CD4-positive, alpha-beta T cell treated with Interferon gamma for 1 hour (primary cell): ENCODE measurements at places on chromosomes 3 and 15.

GRCh38 chr3:128973988-128974564 lies 19.8 kb downstream of the CFAP92 start:
- DNase-seq = no peak

DNA sequence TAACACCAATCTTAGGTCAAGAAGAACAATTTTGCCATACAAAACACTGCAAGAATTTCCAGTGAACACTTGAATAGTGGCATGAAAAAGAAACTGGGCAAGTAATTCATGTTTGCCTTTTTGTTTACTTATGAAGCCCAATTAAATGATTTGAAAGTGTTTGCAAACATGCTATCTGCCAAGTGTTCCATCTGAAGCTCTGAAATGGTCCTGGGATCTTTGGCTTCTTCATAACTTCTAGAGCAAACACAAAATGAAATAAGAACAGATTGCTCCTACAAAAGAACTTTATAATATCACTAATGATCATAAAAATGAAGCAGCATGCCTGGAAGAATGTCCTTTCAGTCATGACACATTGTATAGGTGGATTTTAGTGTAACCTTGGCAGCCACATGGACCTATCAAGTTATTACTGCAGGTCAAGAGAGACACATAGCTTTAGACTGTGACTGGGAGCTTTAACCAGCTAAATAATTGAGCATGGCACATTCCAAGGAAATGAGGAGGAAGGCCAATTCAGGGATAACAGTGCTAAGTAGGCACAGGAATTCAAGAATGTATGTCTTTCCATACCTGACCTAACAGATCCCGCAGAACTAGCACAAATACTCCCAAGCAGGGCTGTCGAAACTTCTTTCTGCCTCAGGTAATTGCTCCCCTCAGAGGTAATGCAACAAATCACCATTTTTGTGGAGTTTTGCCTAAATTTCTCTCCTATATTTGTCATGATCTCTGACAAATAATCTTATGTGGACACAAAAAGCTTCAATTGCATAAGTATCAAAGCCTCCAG lies 144.6 kb downstream of the DUT start:
- DNase-seq = no peak

DNA sequence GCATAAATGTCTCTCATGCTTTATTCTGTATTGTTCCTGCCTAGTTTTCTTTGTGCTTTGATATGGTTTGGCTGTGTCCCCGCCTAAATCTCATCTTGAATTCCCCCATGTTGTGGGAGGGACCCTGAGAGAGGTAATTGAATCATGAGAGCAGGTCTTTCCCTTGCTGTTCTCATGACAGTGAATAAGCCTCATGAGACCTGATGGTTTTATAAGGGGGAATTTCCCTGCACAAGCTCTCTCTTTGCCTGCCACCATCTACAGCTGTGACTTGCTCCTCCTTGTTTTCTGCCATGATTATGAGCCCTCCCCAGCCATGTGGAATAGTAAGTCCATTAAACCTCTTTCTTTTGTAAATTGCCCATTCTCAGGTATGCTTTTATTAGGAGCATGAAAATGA lies 1596.6 kb downstream of the SI start:
- DNase-seq = no peak

- no peak for DNase-seq
Measured at GRCh38 chr3:127167315-127168043, 25.5 kb upstream of the PRR23E start.

DNA sequence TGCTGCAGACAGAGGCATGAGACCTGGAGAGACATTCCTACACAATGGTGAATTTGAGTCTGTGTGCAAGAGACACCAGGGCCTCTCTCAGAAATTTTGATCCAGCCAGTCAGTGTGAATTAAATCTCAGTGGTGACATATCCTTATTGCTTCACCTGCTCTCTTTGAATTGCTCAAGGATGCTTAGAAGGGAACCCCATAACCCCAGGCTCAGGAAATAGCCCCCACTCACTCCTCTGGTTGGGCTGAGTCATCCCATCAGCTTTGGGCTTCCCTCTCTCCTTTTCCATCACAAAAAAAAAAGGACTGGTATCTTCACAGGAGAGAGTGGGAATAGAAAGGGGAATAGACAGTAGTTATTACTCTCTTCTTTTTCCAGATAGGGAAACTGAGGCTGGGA lies 33.0 kb upstream of the LARS2 start:
- DNase-seq = no peak

- DNase-seq = no peak
Measured at GRCh38 chr15:70071799-70072198, 25.9 kb downstream of the TLE3 start.

DNA sequence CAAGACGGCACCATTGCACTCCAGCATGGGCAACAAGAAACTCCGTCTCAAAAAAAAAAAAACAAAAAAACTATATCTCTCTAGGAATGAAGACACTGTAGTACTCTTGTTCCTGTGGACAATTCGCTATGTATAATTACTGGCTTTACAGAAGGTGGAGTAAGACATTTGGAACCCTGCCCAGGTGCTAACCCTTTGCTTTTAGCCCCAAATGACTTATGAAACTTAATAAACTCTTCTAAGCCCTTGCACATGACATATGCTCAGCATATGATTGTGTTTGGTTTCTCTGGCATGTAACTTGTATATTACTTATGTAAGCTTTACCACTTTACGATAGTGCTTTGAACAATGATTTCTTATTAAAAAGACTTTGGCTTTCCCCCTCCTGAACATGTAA lies 27.3 kb upstream of the PRTG start:
- no peak for DNase-seq

- DNase-seq = no peak
Measured at GRCh38 chr3:168457954-168458539, 362.3 kb upstream of the GOLIM4 start.

DNA sequence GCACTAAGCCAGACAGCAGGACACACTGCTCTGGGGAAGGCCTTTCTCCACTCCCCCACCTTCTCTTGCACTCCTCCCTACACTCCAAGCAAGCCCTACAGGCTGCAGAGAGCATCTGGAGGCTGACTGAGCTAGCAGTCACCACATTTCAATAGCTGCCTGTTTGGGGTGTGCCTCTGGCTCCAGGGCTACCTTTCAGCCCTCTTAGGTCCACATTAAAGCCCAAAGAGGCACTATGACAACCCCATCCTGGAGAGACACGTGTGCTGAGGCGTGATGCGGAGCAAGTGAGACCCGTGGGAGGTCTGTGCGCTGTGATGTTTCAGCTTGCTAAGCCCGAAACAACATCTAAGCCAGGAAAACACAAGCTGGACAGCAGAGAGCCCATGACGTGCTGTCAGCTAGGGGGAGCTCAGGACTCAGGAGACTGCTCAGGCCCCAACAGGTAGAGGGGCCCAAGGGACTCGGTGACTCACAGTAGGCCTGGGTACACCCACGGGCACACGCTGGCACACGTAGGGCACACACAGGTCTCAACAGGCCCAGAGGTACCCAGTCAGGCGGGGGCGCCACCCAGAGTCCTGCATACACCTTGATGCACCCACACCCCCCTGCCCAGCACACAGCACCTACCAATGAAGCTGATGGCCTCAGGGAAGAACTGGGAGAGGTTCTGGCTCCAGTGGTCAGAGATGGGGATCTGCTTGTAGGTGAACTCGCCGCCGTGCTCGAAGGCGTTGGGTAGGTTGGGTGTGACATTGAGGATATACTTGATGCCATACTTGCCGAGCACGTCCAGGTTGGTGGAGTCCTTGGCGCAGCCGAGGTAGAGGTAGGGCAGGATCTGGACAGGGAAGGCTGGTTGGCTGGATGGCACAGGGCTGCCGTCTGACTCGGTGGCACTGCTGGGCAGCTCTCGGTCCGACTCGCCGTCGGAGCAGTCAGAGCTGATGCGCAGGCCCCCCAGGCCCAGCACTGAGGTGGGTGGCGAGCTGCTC lies 2.8 kb downstream of the DUSP7 start:
- peak; percentile 31 for DNase-seq

- DNase-seq = no peak
Measured at GRCh38 chr3:132870541-132870940, 148.3 kb upstream of the NPHP3 start.

- no peak for DNase-seq
Measured at GRCh38 chr15:98674336-98674735, 26.0 kb downstream of the IGF1R start.

DNA sequence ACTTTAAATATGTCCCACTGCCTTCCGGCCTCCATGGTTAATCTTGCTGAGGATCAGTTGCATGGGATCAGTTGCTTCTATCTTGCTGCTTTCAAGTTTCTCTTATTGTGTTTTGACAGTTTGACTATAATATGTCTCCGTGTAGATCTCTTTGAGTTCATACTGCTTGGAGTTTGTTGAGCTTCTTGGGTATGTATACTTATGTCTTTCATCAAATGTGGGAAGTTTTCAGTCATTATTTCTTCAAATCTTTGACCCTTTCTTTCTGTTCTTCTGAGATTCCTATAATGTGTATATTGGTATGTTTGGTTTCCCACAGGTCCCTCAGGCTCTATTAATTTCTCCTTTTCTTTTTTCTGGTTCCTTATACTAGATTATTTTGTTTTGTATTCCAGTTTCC lies 30.8 kb downstream of the PCCB start:
- no peak for DNase-seq

DNA sequence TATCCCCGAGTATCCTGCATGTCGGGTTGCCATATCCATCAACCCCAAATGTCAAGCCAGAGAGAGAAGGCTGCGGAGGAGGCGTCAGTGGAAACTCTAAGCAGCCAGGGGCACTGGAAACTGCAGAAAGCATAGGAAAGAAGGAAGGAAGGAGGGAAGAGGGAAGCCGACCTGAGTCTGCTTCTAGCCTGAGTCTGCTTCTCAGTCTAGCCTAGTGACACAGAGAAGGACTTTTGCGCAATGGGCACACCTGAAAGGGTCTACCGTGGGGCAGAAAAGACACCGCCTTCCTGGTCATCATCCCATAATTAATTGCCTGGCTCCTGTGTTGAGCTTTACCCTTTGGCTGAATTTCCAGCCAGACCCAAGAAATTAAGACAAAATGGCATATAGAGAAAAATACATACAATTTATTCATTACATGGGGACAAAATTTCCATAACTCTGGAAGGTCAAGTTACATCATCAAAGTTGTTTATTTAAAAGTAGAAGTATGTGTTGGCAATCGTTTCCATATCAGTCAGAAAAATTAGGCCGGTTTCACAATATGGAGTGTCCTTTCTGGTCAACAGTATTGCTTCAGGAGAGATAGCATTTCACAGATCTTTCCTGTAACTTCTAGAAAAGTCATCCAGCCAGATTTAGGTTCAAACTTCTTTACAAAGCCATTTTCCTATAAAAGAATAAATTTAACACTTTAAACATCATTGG lies 10.3 kb downstream of the BCL2A1 start:
- no peak for DNase-seq

- DNase-seq = no peak
Measured at GRCh38 chr3:20096135-20096685, 56.0 kb downstream of the KAT2B start.

DNA sequence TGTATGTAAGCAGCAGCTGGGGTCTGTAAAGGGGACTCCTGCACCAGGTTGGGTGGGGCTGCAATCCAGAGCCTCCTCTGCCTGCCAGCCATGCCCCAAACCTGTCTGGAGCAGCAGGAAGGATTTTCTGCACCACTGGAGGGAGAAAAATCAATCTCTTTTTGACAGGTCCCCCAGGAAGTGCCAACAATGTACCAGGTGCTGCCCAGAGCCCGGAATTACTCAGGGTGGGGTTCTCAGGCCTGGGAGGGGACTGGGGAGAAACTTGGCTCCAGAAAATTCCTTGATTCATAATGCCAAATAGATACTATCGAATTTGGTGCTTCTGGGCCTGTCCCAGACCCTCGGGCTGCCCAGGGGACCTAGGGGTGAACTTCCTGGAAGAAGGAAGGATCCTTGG lies 52.6 kb downstream of the WNT7A start:
- DNase-seq = no peak

DNA sequence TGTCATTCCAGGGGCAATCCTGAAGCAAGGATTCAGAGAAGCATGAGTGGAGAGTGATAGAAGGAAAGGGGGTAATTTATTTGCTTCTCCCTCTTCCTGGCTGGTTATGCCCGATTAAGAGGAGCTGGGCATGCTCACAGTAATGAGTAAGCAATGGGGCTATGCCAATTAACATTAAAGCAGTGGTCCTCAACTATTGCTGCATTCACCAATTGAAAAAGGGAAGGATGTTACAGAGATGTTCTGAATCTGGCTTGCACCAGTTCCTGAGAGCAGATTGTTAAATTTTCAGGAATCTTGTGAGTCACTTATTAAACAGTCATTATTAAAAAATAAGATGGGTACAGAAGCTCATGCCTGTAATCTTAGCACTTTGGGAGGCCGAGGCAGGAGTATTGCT lies 85.9 kb upstream of the ZBTB20 start:
- DNase-seq = no peak

GRCh38 chr3:46080969-46081345 lies 53.7 kb upstream of the XCR1 start:
- DNase-seq = no peak

GRCh38 chr15:88341653-88342052 lies 85.1 kb upstream of the NTRK3 start:
- no peak for DNase-seq

- DNase-seq = no peak
Measured at GRCh38 chr3:182810574-182811268, 17.4 kb downstream of the ATP11B start.

DNA sequence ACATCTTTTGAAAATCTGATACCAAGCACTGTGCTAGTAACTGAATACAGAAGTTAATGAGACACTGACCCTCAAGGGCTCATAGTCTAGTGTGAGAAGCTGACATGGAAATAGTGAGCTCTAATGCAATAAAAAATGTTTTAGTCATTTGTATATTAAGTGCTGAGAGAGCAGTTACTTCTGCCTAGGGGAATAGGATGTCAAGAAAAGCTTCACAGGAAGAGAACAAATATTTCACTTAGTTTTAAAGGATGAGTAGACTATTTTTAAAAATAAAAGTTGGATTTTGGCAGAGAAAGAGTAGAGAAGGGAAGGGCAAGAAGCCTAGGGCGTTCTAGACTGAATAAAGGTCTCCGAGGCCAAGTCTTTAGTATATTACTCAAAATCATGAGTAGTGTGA lies 158.4 kb downstream of the ATG7 start:
- DNase-seq = no peak

- DNase-seq = no peak
Measured at GRCh38 chr3:45232521-45232920, 6.4 kb upstream of the TMEM158 start.

GRCh38 chr15:29067949-29068348 lies 182.2 kb downstream of the APBA2 start:
- DNase-seq = no peak

DNA sequence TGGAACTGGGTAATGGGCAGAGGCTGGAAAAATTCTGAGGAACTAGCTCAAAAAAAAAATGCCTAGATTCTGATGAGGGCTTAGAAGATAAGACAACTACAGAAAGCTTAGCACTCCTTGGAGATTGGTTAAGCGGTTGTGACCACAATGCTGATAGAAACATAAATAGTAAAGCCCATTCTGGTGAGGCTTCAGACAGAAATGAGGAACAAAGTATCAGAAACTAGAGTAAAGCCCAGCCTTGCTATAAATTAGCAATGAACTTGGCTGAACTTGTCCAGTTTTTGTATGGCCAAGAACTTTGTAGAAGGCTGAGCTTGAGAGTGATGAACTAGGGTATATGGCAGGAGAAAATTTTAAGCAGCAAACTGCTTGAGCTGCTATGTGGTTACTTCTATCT lies 25.4 kb downstream of the GOLGB1 start:
- DNase-seq = no peak
